ENCODE measurements at places on chromosomes 12 and 14.

DNA sequence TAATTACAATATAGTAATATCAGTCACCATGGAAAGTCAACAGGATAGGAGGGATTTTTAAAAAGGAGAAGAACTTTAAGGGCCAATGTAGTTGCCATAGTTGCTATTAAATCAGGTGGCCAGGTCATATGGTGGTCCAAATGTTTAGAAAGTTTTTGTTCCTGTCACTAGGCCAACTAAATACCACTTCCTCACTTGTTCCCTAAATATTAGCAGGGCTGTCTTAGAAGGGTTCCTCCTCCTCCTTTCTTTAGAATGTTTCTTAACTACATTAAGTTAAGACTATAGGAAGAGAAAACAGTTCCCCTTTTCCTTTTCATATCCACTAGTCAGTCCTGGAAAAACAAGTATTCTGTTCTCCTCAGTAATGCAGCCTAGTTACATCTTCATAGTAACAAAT lies 50.3 kb downstream of the MON2 start:
- DNase-seq: no peak

DNA sequence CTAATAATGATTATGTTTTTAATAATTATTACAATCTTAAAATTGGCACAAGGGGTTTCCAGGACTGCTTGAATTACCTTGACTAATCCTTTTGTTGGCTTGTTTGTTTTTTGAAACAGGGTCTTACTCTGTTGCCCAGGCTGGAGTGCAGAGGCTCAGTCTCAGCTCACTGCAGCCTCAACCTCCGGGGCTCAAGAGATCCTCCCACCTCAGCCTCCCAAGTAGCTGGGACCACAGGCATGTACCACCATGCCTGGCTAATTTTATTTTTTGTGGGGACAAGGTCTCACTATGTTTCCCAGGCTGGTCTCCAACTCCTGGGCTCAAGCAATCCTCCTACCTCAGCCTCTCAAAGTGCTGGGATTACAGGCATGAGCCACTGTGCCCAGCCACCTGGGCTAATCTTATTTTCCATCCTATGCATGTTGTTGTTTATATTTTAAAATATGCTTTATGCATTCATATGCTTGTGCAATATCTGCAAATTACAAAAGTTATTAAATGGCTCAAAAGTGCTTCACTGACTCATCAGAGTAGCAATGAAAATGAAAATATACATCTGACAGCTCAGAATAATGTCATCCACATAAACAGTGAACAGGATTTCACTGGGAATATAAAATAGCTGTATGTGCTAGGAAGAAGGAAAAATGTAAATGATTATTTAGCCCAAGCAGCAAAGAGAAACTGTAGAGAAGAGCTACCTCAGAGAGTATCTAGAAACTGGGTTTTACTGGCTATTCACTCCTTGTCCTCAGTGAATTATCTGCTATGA lies 24.8 kb upstream of the PLEKHG6 start:
- no peak for DNase-seq

DNA sequence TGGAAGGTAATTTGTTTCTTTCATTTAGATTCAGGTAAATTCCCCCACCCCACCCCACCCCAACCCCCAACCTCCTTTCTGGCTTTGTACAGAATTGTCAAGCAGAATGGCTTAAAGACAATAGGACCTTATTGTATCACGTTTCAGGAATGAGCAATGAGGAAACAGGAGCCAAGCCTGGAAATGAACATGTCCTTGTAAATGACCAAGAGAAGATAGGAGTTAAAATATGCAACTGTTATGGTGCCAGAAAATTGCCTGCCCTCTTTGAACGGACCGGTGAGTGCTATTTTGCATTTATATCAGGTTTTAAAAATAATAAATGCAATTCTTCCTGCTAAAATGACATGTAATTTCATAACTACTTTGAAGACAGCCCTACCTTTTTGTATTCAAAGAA lies 141.6 kb upstream of the PELI2 start:
- DNase-seq: no peak

DNA sequence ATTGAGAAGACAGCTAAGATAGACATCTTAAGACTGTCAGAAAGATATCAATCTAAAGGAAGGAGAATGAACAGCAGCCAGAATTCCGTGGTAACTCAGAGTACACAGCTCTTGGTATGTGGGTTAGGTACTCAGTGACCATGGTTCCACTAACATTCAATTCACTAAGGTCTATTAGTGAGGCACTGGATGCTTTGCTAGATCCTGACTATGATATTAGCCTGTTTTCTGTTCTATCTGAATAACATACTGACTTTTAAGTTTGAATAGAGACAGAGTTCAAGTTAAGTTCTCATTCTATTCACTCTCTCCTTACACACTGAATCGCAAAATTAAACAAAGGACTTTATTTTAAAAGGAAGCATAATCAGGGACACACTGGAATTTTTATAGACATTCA lies 106.4 kb downstream of the PRKD1 start:
- DNase-seq: no peak

- DNase-seq: no peak
Measured at GRCh38 chr14:81831128-81831820, 297.6 kb upstream of the SEL1L start.

Data from stimulated activated CD8-positive, alpha-beta memory T cell treated with anti-CD3 and anti-CD28 coated beads, Interleukin-7, amount 100 ng/mL, for 48 hours (primary cell).